A549 treated with RU486 at 1 μM for 4 hours (cell line): ENCODE measurements at places on chromosomes 16 and 17. TPM values are rescaled to one million over a fixed set of nuclear protein-coding genes. Genes with fewer than 3 reads are reported as not detected.

The KRTAP4-4 gene
- total RNA-seq: not detected in 5 replicates

The SLC25A10 gene
- 26.9 to 48.0 TPM (median 41.1 TPM) in 5 replicates for total RNA-seq

The ZNF207 gene
- 198 to 256 TPM (median 242 TPM) in 5 replicates for total RNA-seq

The LUC7L3 gene
- total RNA-seq: 66.5 to 129 TPM (median 101 TPM) in 5 replicates

The TPSB2 gene
- total RNA-seq: not detected in 5 replicates

The CACNA1G gene
- total RNA-seq: 3.7 to 5.4 TPM (median 4.7 TPM) in 5 replicates

The CBFA2T3 gene
- total RNA-seq: 0.21 to 0.56 TPM (median 0.23 TPM) in 5 replicates

The CD300E gene
- total RNA-seq: not detected in 5 replicates

The CLEC19A gene
- total RNA-seq: 0.08 to 0.18 TPM (median 0.11 TPM) in 4 of 5 replicates, not detected in the other

The NME3 gene
- total RNA-seq: 30.6 to 59.4 TPM (median 55.1 TPM) in 5 replicates

The ANKRD11 gene
- total RNA-seq: 71.7 to 98.4 TPM (median 93.6 TPM) in 5 replicates

The LRRC45 gene
- 8.8 to 16.1 TPM (median 14.6 TPM) in 5 replicates for total RNA-seq

The SOST gene
- total RNA-seq: not detected in 5 replicates

The DCAKD gene
- total RNA-seq: 15.9 to 22.3 TPM (median 20.5 TPM) in 5 replicates

The LGALS3BP gene
- 63.7 to 104 TPM (median 81.6 TPM) in 5 replicates for total RNA-seq

The KRT9 gene
- total RNA-seq: not detected in 5 replicates

The NOG gene
- 0.90 to 1.4 TPM (median 1.4 TPM) in 5 replicates for total RNA-seq

The NEUROD2 gene
- total RNA-seq: not detected in 5 replicates

The MYH8 gene
- total RNA-seq: not detected in 5 replicates

The PPP1R27 gene
- total RNA-seq: 0.27 to 0.61 TPM (median 0.32 TPM) in 3 of 5 replicates, not detected in the others

The TRAPPC1 gene
- 301 to 369 TPM (median 322 TPM) in 5 replicates for total RNA-seq

The ZNF624 gene
- 2.0 to 3.2 TPM (median 2.1 TPM) in 5 replicates for total RNA-seq

The CD300LB gene
- total RNA-seq: 0.05 to 0.13 TPM (median 0.07 TPM) in 3 of 5 replicates, not detected in the others

The TSPAN10 gene
- total RNA-seq: 4.3 to 6.9 TPM (median 5.2 TPM) in 5 replicates

The HIC1 gene
- 0.96 to 1.8 TPM (median 1.6 TPM) in 5 replicates for total RNA-seq

The SP2 gene
- 15.7 to 18.9 TPM (median 18.4 TPM) in 5 replicates for total RNA-seq

The UBTF gene
- total RNA-seq: 98.3 to 104 TPM (median 100 TPM) in 5 replicates

The TBC1D3C gene
- not detected in 5 replicates for total RNA-seq

The TBX21 gene
- total RNA-seq: 0.10 TPM in 2 of 5 replicates, not detected in the others

The CCL16 gene
- total RNA-seq: not detected in 5 replicates

The DOC2B gene
- total RNA-seq: 0.76 to 1.1 TPM (median 0.82 TPM) in 5 replicates

The IL17C gene
- total RNA-seq: not detected in 5 replicates

The PPL gene
- 1.9 to 2.7 TPM (median 2.4 TPM) in 5 replicates for total RNA-seq

The SPDYE4 gene
- not detected in 5 replicates for total RNA-seq

The UTS2R gene
- total RNA-seq: not detected in 5 replicates

The CACNG3 gene
- total RNA-seq: not detected in 5 replicates

The KRTAP17-1 gene
- total RNA-seq: not detected in 5 replicates

The C17orf113 gene
- 0.59 to 0.90 TPM (median 0.74 TPM) in 5 replicates for total RNA-seq

The CD68 gene
- total RNA-seq: 31.7 to 44.5 TPM (median 39.7 TPM) in 5 replicates

The NACA2 gene
- total RNA-seq: not detected in 5 replicates

The DHX58 gene
- 0.31 to 0.62 TPM (median 0.50 TPM) in 5 replicates for total RNA-seq

The OTOA gene
- 0.03 to 0.07 TPM (median 0.05 TPM) in 3 of 5 replicates, not detected in the others for total RNA-seq

The FOXF1 gene
- total RNA-seq: 0.03 to 0.05 TPM in 2 of 5 replicates, not detected in the others

The OTOP3 gene
- not detected in 5 replicates for total RNA-seq

The PRSS53 gene
- total RNA-seq: 0.61 to 1.4 TPM (median 1.1 TPM) in 5 replicates

The UBN1 gene
- total RNA-seq: 23.8 to 29.8 TPM (median 27.4 TPM) in 5 replicates

The EVPLL gene
- 0.06 TPM in 1 of 5 replicates, not detected in the others for total RNA-seq

The TP53TG3 gene
- total RNA-seq: 0.42 to 0.82 TPM (median 0.45 TPM) in 3 of 5 replicates, not detected in the others

The KRTAP4-3 gene
- total RNA-seq: not detected in 5 replicates

The TRIM72 gene
- total RNA-seq: 0.02 to 0.14 TPM (median 0.05 TPM) in 5 replicates

The C16orf96 gene
- not detected in 5 replicates for total RNA-seq

The CCDC40 gene
- total RNA-seq: 4.7 to 6.9 TPM (median 5.9 TPM) in 5 replicates

The PRKCB gene
- total RNA-seq: 0.15 to 0.35 TPM (median 0.21 TPM) in 5 replicates

The NPB gene
- total RNA-seq: 0.38 to 0.73 TPM (median 0.45 TPM) in 5 replicates
